Sigmoid colon (tissue), 7 donors: ENCODE measurements at places on chromosomes 1 and 21. TPM values are rescaled to one million over a fixed set of nuclear protein-coding genes. Genes with fewer than 3 reads are reported as not detected.

The SLC45A1 gene
- total RNA-seq = 4.8 TPM

The COL11A1 gene
- total RNA-seq = 0.36 TPM

The ORC1 gene
- total RNA-seq = 0.36 TPM

The LHX4 gene
- total RNA-seq = not detected

The NPPA gene
- total RNA-seq = not detected

The SLAMF8 gene
- total RNA-seq = 3.8 TPM

The CD2 gene
- total RNA-seq = 1.8 TPM

The KCNT2 gene
- 1.8 TPM for total RNA-seq

The CYP2J2 gene
- total RNA-seq = not detected

The ACTA1 gene
- total RNA-seq = not detected

The CCDC30 gene
- total RNA-seq = 3.3 TPM

The HSD11B1 gene
- total RNA-seq = 3.9 TPM

The TLR5 gene
- 10.2 TPM for total RNA-seq

The KLF17 gene
- 0.16 TPM for total RNA-seq

GRCh38 chr21:17732306-17732705 lies 86.8 kb downstream of the C21orf91 start:
- no peak for DNase-seq
- no peak overlapping the region for H3K27ac ChIP-seq
- no peaks in the 10 kb centered on the region for H3K27me3 ChIP-seq
- H3K4me3 ChIP-seq = no peak overlapping the region

GRCh38 chr1:87898431-87898830 lies 569.8 kb downstream of the LMO4 start:
- H3K27ac ChIP-seq = peak overlapping the region; percentile 51
- no peaks in the 10 kb centered on the region for H3K36me3 ChIP-seq
- no peak overlapping the region for H3K4me3 ChIP-seq
- no peaks in the 10 kb centered on the region for H3K27me3 ChIP-seq
- no peak for DNase-seq
- peaks cover 39% of the 10 kb centered on the region for H3K4me1 ChIP-seq

- DNase-seq = no peak
- H3K4me1 ChIP-seq = peaks cover 11% of the 10 kb centered on the region
- H3K36me3 ChIP-seq = no peaks in the 10 kb centered on the region
- H3K27ac ChIP-seq = no peak overlapping the region
Observed at GRCh38 chr1:185050823-185051451, 5.6 kb downstream of the RNF2 start.

DNA sequence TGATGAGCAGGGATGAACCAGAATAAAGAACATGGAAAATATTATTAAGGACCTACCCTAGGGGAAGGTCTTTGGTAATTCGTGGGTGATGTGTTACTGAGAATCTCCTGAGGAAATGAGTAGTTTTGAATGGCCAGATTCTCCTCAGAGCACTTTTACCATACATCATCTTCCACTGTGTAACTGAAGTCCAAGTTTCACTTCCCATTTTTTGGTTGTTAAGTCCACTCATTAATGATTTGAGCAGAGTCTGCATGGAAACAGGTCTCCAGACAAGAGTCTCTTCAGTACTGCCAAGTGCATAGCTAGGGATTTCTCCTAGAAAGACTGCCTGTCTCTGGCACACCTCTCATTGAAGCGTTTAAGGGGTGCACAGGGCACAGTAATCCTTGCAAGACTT lies 48.7 kb upstream of the PCP4 start:
- no peaks in the 10 kb centered on the region for H3K27me3 ChIP-seq
- H3K36me3 ChIP-seq = no peaks in the 10 kb centered on the region
- H3K4me1 ChIP-seq = no peaks in the 10 kb centered on the region

- no peak overlapping the region for H3K27ac ChIP-seq
- H3K4me1 ChIP-seq = no peaks in the 10 kb centered on the region
- no peaks in the 10 kb centered on the region for H3K36me3 ChIP-seq
- no peaks in the 10 kb centered on the region for H3K27me3 ChIP-seq
- no peak for DNase-seq
Observed at GRCh38 chr1:75233302-75233929, 99.2 kb downstream of the LHX8 start.

DNA sequence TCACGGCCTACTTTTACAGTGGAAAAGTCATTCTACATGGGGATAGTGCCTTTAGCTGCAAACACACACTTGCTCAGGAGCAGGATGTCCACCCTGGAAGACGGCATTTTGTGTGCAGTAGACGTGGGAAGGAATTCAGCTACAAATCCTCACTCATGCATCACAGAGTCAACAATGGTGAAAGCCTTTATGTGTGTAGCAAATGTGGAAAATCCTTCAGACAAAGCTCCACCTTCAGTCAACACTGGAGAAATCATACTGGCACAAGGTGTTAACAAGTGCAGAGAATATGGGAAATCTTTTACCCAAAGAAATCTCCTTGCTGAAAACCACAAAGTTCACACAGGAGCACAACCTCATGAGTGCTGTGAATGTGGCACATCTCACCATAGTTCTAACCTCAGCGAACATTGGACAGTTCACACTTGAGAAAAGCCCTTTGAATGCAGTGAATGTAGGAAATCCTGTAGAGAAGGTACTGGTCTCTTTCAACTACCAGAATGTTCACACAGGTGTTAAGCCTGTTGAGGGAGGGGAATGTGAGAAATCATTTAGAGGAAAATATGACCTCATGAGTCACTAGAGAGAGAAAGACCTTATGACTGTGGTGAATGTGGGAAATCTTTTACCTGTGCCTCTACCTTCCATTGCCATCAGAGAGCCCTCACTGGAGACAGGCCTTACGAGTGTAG lies 101.8 kb downstream of the PTGS2 start:
- no peak for DNase-seq
- H3K27ac ChIP-seq = no peak overlapping the region
- no peak overlapping the region for H3K4me3 ChIP-seq
- H3K4me1 ChIP-seq = peaks cover 12% of the 10 kb centered on the region
- H3K27me3 ChIP-seq = no peaks in the 10 kb centered on the region

GRCh38 chr1:9417695-9418094 lies 121.6 kb upstream of the SLC25A33 start:
- no peaks in the 10 kb centered on the region for H3K36me3 ChIP-seq
- no peaks in the 10 kb centered on the region for H3K4me1 ChIP-seq
- no peak overlapping the region for H3K4me3 ChIP-seq

DNA sequence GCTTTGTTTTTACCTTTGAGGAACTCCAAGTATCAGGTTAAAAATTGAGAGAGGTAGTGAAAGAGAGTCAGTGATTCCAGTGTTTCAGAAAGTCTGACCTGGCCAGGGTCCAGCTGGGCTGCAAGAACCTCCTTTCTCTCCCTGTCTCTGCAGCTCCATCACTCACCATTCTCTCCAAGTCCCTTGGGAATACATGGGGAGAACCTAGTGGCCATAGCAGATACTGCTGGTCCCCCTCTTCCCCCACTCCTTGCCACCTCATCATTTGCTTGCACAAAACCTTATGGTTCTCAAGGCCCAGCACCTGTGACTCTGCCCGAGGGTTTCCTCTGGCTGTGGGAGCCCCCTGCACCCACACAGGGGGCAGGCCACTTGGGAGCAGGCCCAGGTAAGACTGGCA lies 279.5 kb downstream of the KIF26B start:
- H3K4me1 ChIP-seq = no peaks in the 10 kb centered on the region
- H3K27ac ChIP-seq = no peak overlapping the region
- no peak for DNase-seq
- H3K4me3 ChIP-seq = no peak overlapping the region
- H3K27me3 ChIP-seq = no peaks in the 10 kb centered on the region

DNA sequence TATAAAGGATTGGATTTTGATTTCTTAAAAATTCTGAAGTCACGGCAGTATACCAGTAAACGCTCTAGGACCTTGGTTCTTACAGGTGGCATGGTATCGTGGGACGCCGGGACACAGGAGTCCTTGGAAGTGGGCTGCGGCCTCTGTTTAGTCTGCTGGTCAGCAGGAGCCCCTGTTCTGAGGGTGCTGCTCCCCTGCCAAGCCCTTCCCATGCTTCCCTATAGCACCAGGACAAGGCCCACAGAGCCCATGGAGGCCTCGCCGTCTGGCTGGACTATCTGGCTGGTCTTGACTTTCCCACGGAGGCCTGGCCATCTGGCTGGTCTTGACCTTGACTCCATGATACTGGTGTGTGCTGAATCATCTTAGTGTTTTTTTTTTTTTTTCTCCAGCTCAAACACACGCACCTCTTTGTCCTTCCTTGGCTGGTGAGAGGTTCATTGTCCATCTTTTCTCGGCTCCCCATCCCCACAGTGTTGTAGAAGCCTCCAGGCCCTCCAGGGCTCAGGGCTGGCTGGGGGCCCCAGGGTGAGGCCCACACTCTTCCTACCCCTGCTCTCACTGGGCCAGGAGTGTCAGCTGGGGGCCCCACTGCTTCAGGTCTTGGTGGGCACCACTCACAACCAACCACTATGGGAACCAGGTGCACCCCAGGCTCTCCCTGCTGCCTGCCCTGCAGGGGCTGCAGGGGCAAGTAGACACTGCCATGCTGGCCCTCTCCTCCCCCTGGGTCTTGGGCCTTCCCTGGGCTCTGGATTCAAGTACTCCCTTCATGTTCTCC lies 16.5 kb upstream of the TTC34 start:
- no peaks in the 10 kb centered on the region for H3K4me1 ChIP-seq
- peaks cover 47% of the 10 kb centered on the region for H3K27me3 ChIP-seq
- DNase-seq = no peak
- no peak overlapping the region for H3K4me3 ChIP-seq

- DNase-seq = no peak
- H3K36me3 ChIP-seq = no peaks in the 10 kb centered on the region
- H3K4me1 ChIP-seq = peaks cover 16% of the 10 kb centered on the region
- H3K4me3 ChIP-seq = no peak overlapping the region
- no peaks in the 10 kb centered on the region for H3K27me3 ChIP-seq
- H3K27ac ChIP-seq = no peak overlapping the region
Observed at GRCh38 chr21:39178421-39178820, 4.8 kb downstream of the PSMG1 start.

GRCh38 chr1:178614286-178614685 lies 101.4 kb downstream of the TEX35 start:
- H3K4me1 ChIP-seq = no peaks in the 10 kb centered on the region
- DNase-seq = no peak
- H3K4me3 ChIP-seq = no peak overlapping the region
- no peaks in the 10 kb centered on the region for H3K27me3 ChIP-seq
- peak overlapping the region; percentile 42 for H3K27ac ChIP-seq

GRCh38 chr1:182196897-182197870 lies 135.7 kb upstream of the ZNF648 start:
- H3K36me3 ChIP-seq = no peaks in the 10 kb centered on the region
- no peaks in the 10 kb centered on the region for H3K27me3 ChIP-seq
- H3K4me1 ChIP-seq = no peaks in the 10 kb centered on the region
- H3K4me3 ChIP-seq = no peak overlapping the region
- peak overlapping the region; percentile 35 for H3K27ac ChIP-seq

DNA sequence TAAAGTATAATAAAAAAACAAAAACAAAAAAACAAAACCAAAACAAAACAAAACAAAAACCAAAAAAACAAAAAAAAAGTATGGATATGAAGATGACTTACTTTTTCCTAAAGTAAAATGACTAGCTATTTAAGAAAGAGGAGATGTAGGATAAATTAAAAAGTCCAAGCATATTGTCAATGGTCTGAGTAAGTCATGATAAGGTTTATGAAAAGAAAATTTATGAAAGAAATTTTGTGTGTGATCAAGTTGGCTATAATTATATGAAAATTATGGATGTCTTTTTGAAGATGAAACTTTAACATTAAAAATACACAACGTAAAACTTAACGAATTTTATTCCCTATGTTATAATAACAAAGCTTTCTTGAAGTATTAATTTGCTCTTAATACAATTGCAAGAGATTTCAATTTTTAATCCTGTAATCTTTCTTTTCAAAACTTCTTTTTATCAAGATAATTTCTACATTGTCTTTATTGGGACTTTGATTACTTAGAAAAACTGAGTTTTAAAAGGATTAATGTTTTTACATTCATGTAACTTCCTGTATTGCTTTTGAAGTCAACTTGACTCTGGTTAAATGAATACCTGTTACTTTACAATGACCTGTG lies 200.9 kb upstream of the IVNS1ABP start:
- H3K4me1 ChIP-seq = no peaks in the 10 kb centered on the region
- no peak overlapping the region for H3K4me3 ChIP-seq
- H3K27ac ChIP-seq = no peak overlapping the region
- no peaks in the 10 kb centered on the region for H3K36me3 ChIP-seq
- DNase-seq = no peak

GRCh38 chr1:206012086-206012859 lies 9.1 kb upstream of the RAB7B start:
- DNase-seq = peak; percentile 86
- no peaks in the 10 kb centered on the region for H3K36me3 ChIP-seq
- H3K27me3 ChIP-seq = no peaks in the 10 kb centered on the region
- H3K27ac ChIP-seq = no peak overlapping the region

GRCh38 chr1:58814251-58815068 lies 30.6 kb upstream of the JUN start:
- peak; percentile 70 for DNase-seq
- peak overlapping the region; percentile 84 for H3K27ac ChIP-seq
- no peaks in the 10 kb centered on the region for H3K4me1 ChIP-seq
- no peak overlapping the region for H3K4me3 ChIP-seq
- H3K27me3 ChIP-seq = no peaks in the 10 kb centered on the region
- no peaks in the 10 kb centered on the region for H3K36me3 ChIP-seq

- peaks cover 8% of the 10 kb centered on the region for H3K4me1 ChIP-seq
- H3K36me3 ChIP-seq = no peaks in the 10 kb centered on the region
- no peak overlapping the region for H3K27ac ChIP-seq
- H3K27me3 ChIP-seq = no peaks in the 10 kb centered on the region
Observed at GRCh38 chr1:61851849-61852669, 109.8 kb downstream of the PATJ start.

DNA sequence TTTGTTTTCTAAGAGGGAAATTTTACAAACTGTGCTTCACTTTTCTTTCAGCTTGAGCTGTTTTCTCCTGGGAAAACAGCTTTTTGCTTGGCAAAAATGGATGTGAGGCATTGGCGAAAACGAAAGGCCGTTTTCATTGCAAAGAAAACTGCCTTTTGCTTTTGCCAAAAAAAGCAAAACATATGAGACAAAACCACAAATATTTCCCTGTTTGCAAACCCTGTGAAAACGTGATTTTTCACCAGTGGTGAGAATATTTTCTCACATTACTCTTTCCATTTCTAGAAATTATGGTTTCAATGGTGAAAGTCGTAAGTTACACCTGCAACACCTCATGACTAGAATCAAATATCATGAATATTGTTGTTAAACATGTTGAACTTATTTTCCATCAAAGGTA lies 74.0 kb upstream of the ZBTB18 start:
- no peaks in the 10 kb centered on the region for H3K27me3 ChIP-seq
- H3K4me3 ChIP-seq = no peak overlapping the region
- no peaks in the 10 kb centered on the region for H3K36me3 ChIP-seq
- no peak overlapping the region for H3K27ac ChIP-seq
- no peaks in the 10 kb centered on the region for H3K4me1 ChIP-seq
- DNase-seq = no peak

DNA sequence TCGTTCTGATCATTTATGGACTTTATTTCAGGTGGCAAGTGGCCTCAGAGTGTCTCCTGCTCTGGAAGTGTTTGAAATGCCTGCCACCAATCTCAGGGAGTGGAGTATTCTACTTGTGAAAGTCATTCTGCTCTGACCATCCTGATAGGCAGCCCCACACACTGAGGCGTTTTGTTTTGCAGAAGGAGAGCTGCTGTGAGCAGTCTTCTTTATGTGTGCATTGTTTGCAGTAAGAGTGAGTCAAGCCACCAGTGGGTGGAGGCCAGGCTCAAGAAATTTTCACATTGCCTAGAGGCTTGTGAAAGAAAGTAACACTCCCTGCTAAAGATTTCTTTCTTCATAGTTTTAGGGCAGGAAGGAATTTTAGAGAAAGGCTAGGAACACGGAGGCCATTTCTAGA lies 204.4 kb downstream of the SLC35F3 start:
- H3K27ac ChIP-seq = no peak overlapping the region
- peaks cover 5% of the 10 kb centered on the region for H3K27me3 ChIP-seq
- no peaks in the 10 kb centered on the region for H3K36me3 ChIP-seq

GRCh38 chr1:113434081-113434873 lies 44.0 kb downstream of the MAGI3 start:
- H3K4me1 ChIP-seq = no peaks in the 10 kb centered on the region
- no peaks in the 10 kb centered on the region for H3K36me3 ChIP-seq
- DNase-seq = no peak
- H3K27ac ChIP-seq = no peak overlapping the region
